ENCODE measurements at places on chromosomes 4 and X.

GRCh38 chr4:78692822-78693170 lies 83.4 kb upstream of the BMP2K start:
- DNase-seq = no peak

GRCh38 chr4:138972956-138973801 lies 42.4 kb upstream of the NOCT start:
- no peak for DNase-seq

GRCh38 chr4:60611762-60612496 lies 588.2 kb upstream of the ADGRL3 start:
- DNase-seq = no peak

DNA sequence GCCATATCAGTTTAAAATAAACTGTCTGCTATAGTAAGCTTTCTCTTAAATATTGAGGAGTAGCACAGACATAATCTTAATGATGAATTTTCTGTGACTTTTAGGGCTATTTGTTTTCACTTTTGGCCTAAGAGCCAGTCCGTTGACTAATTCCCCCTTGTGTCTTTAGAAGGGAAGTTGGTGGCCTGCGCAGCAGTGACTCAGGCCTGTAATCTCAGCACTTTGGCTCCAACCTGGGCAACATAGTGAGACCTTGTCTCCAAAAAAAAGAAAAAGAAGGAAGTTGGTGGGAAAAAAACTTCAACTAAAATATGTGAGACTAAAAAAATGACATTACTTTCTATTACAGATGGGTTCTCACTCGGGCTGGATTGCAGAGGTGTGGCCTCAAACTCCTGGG lies 3.4 kb downstream of the NCAPG start:
- DNase-seq = no peak

GRCh38 chr4:66876946-66877345 lies 668.4 kb downstream of the CENPC start:
- DNase-seq = no peak

- DNase-seq = no peak
Observed at GRCh38 chrX:96438803-96439202, 245.8 kb upstream of the DIAPH2 start.

DNA sequence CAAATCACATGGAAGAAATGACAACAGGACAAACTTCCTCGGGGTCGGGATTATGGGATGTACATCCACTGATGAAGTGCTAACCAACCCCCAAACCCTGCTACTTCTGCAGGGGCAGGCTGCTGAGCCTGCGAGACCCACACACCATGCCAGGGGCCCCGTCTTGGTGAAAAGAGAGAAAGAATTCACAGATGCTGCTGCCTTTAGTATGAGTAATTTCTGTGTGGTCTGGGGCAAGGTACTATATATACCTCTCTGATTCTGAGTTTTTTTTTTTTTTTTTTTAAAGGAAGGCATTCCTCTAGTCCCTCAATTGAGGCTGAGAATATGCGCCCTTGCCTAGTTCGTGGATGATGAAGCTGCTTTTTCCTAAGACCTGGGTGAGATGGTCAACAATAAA lies 24.8 kb downstream of the PDHA1 start:
- no peak for DNase-seq

GRCh38 chr4:52197306-52197705 lies 146.2 kb downstream of the SPATA18 start:
- no peak for DNase-seq

GRCh38 chr4:188434643-188435042 lies 295.4 kb downstream of the TRIML1 start:
- DNase-seq = no peak

DNA sequence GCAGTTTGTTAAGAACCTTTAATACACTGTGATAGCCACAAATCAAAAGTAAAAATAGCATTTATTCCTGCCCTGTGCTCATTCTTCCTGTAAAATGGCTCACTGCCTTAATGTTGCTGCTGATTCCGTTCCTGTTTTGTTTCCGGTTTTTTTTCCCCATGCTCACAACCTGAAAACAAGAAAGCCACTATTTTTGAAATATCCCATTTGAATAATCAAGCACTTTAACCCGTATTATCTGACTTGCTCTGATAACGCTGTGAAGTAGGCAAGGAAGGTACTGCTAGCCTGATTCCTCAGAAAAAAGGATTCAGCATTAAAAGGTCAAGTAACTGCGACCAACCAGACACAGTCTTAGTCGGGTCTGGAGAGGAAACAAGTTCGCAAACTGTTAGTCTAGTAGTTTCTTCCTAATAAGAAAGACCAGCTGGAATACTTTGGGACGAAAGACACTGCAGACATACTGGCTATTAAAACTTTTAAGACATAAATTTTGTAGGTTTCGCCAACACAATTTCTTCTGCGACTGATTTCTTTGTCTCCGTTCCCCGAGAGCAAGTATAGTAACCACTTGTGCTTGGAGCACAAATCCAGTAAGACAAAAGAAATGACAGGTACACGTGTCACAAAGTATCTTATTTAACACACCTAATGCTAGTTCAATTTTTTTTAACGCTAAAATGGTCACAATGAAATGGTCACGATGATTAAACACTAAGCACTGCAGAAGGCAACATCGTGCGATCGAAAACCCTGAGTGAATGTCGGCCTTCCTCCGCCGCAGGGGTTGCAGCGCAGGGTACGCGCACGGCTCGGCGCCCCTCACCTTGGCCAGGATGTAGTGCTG lies 802 bp downstream of the COX18 start:
- DNase-seq = no peak

GRCh38 chrX:129755779-129756650 lies 17.2 kb downstream of the XPNPEP2 start:
- DNase-seq = no peak

DNA sequence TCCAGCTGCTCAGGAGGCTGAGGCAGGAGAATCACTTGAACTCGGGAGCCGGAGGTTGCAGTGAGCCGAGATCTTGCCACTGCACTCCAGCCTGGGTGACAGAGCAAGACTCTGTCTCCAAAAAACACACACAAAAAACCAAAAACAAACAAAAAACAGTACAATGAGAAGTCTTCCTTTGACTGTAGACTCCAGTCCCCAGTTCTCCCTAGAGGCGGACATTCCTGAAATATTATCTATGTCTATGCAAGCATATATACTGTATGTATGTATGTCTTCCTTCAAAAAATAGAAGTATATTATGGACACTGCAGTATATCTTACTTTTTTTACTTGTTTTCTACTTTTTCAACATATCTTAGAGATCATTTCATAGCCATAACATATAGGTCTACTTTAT lies 10.2 kb upstream of the FGF2 start:
- no peak for DNase-seq

DNA sequence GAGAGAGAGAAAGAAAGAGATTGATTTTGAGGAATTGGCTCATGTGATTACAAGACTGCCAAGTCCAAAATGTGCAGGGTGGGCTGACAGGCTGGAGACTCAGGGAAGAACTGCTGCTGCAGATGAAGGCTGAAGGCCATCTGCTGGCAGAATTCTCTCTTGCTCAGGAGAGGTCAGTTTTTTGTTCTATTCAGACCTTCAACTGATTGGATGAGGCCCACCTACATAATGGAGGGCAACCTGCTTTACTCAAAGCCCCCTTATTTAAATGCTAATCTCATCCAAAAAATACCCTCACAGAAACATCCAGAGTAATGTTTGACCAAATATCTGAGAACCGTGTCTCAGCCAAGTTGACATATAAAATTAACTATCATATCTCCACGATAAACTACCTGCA lies 38.2 kb upstream of the MAMLD1 start:
- DNase-seq = no peak

DNA sequence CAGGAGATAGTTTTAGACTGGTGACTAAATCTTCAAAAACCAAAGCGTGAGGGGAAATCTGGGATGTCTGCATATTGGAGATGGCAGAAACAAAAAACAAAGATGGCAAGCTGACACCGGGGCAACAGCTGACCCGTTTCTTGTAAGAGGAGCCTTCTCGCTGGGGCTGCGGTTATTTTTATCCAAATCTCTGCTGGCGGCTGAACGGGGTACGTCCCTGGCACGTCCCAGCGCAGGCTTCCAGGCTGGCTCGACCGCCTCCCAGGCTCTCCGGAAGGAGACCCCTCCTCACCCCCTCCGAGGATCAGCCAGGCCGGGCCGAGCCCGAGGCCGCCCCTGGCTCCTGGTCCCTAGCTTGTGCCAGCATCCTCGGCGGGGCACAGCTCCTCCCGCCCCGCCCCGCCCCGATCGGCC lies 403 bp downstream of the SGCB start:
- DNase-seq = no peak

GRCh38 chrX:39915081-39915480 lies 182.7 kb downstream of the BCOR start:
- no peak for DNase-seq

- no peak for DNase-seq
Observed at GRCh38 chr4:576991-577498, 950 bp upstream of the TMEM271 start.

- DNase-seq = no peak
Observed at GRCh38 chr4:78885598-78885997, 53.6 kb downstream of the PAQR3 start.

GRCh38 chrX:889966-890651 lies 259.5 kb downstream of the SHOX start:
- DNase-seq = no peak

GRCh38 chrX:2883770-2884169 lies 45.4 kb downstream of the ARSD start:
- no peak for DNase-seq
